ENCODE measurements at places on chromosomes 2 and 18. TPM values are rescaled to one million over a fixed set of nuclear protein-coding genes. Genes with fewer than 3 reads are reported as not detected.

Gene SLC9A2
- total RNA-seq, result 9.2 TPM

Gene RIOK3
- total RNA-seq, result 78.6 TPM

Gene HRH4
- total RNA-seq, result 0.21 TPM

Gene GULP1
- total RNA-seq, result 11.3 TPM

Gene MC5R
- not detected for total RNA-seq

Gene GALR1
- total RNA-seq, result 0.02 TPM

Gene BCL2L11
- total RNA-seq, result 13.7 TPM

Gene LBX2
- not detected for total RNA-seq

Gene STPG4
- not detected for total RNA-seq

Gene CYBRD1
- total RNA-seq, result 15.7 TPM

Gene KCNG2
- total RNA-seq, result 0.54 TPM

Gene RASGRP3
- total RNA-seq, result 24.9 TPM

Gene PARD3B
- 5.8 TPM for total RNA-seq

Gene KATNAL2
- 1.3 TPM for total RNA-seq

Gene IHH
- not detected for total RNA-seq

Gene CKAP2L
- 0.05 TPM for total RNA-seq

Gene LOXHD1
- 0.11 TPM for total RNA-seq

Gene WDR54
- 1.6 TPM for total RNA-seq

Data from psoas muscle (tissue), 8 donors.